Adrenal gland (tissue), 19 donors: ENCODE measurements at places on chromosomes 1 and 21.

- no peaks in the 10 kb centered on the region for H3K4me1 ChIP-seq
- H3K27me3 ChIP-seq, result no peaks in the 10 kb centered on the region
- H3K36me3 ChIP-seq, result no peaks in the 10 kb centered on the region
- no peak for DNase-seq
- no peak overlapping the region for H3K4me3 ChIP-seq
- H3K27ac ChIP-seq, result no peak overlapping the region
Observed at GRCh38 chr1:11535316-11535715, 56.4 kb downstream of the DISP3 start.

DNA sequence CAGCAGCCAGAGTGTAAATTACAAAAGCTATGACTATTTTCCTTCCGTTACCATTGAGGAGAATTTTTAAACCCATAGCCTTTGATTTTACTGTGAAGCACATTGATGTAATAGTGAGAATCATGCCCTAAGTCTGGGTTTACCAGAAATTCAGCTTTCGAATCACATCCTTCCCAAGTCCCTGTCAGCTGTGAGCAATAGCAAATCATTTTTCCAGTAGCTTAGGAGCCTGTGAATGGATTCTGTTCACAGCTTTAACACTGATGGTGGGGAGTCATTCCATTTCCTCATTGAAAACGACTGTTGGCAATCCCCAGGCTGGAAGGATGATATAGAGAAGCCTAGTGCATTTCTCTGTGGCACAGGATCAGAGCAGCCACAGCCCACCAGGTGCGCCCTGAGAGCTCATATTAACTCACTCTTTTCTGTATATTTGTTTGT lies 82.2 kb upstream of the C1orf105 start:
- no peak for DNase-seq
- no peaks in the 10 kb centered on the region for H3K36me3 ChIP-seq
- H3K4me3 ChIP-seq, result no peak overlapping the region
- no peaks in the 10 kb centered on the region for H3K27me3 ChIP-seq

DNA sequence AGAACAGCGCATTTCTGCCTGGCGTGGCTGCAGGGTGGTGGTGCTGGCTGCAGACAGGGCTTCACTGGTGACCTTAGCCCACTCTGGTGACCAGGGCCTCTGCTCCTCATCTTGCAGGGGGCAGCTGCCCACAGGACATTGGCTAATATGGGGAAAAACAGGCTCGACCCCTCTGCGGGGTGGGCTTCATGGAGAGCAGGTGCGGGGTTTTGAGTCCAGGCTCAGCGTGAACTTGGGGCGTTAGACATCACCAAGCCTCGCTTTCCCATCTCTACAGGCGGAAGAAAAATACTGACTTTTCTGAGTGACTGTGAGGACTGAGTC lies 24.4 kb downstream of the LHX4 start:
- no peak for DNase-seq
- H3K36me3 ChIP-seq, result no peaks in the 10 kb centered on the region
- H3K4me1 ChIP-seq, result no peaks in the 10 kb centered on the region
- no peak overlapping the region for H3K27ac ChIP-seq
- H3K4me3 ChIP-seq, result no peak overlapping the region
- peaks cover 15% of the 10 kb centered on the region for H3K27me3 ChIP-seq

DNA sequence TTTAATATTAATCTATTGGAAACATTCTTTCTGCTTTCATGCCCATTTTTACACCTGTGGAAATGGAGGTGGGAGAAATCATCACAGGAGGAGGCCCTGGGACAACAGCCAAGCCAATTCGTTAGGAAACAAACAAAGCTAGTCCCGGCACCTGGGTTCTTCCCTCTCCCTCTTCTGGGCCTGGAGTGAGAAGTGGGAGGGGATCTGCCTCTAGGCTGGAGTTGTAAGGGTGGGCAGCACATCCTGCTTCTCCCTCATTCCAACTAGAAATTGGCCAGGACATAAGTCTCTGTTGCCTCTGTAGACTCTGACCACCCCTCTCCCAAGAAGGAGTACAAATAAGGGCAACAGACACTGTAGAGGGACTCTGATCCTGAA lies 20.2 kb upstream of the ERO1B start:
- no peak overlapping the region for H3K4me3 ChIP-seq
- no peaks in the 10 kb centered on the region for H3K27me3 ChIP-seq
- DNase-seq, result no peak

GRCh38 chr1:47911892-47912291 lies 85.3 kb downstream of the TRABD2B start:
- no peak overlapping the region for H3K4me3 ChIP-seq
- DNase-seq, result no peak
- H3K36me3 ChIP-seq, result no peaks in the 10 kb centered on the region
- H3K27ac ChIP-seq, result no peak overlapping the region
- no peaks in the 10 kb centered on the region for H3K4me1 ChIP-seq

DNA sequence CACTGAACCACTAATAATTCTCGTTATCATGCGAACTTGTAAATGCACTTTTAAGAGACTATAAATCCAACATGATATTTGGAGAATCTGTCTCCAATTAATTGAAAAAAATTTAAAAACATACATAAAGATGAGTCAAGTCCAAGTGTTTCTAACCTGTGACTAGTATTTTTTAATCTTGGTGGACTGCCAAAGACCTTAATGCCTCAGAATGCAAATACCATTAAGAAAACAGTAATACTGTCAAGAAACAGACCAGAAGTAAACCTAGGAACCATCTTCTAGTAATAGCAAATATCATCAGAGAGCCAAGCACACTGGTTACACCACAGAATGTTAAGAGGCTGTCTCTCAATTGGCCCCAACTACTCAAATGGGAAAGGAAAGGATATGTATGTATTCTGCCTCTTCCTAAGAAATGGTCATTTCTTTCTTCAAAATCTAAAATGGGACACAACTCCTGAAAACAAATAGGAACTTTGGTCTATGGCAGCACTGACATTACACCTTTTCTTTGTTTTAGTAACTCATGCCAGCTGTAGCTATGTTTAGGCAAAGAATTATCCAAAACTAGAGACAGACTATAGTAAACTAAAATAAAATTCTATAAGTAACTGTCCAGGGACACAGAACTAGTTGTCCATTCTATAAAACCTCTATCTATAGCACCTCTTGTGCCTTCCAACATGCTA lies 15.8 kb downstream of the SCYL3 start:
- H3K4me3 ChIP-seq, result no peak overlapping the region
- no peak overlapping the region for H3K27ac ChIP-seq
- H3K27me3 ChIP-seq, result no peaks in the 10 kb centered on the region
- no peaks in the 10 kb centered on the region for H3K4me1 ChIP-seq
- H3K36me3 ChIP-seq, result no peaks in the 10 kb centered on the region

DNA sequence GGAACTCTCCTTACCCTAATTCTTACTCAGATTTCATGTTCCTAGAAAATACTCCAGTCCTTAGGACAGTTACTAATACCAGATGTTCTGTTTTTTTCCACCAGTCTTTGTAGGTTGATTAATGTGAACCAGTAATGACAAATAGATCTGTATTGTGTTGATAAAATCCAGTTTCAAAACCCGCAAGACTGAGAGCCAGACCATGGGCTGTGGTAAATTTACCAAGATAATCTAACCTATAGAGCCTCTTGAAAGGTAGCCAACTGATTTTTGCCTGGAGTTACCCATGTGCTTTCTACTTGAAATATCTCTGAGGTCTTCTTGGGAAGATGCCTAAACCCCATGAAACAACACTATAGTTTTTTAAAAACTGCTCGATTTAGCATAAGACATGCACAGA lies 46.5 kb upstream of the CDC7 start:
- no peaks in the 10 kb centered on the region for H3K36me3 ChIP-seq
- H3K4me3 ChIP-seq, result no peak overlapping the region
- no peaks in the 10 kb centered on the region for H3K4me1 ChIP-seq
- H3K27ac ChIP-seq, result no peak overlapping the region
- no peak for DNase-seq
- H3K27me3 ChIP-seq, result no peaks in the 10 kb centered on the region

- peak within 1 kb of the TSS; percentile 75 for H3K4me3 ChIP-seq
- H3K27me3 ChIP-seq, result no peaks in the 10 kb centered on the region
- peak within 1 kb of the TSS; percentile 52 for H3K27ac ChIP-seq
- peaks cover 14% of the 10 kb centered on the region for H3K36me3 ChIP-seq
- peaks cover 35% of the 10 kb centered on the region for H3K4me1 ChIP-seq
Observed at GRCh38 chr1:46197964-46198811, at the start of gene POMGNT1. Gene POMGNT1, minus strand, starts transcription at chr1:46198434. Its CDS starts 613 bp downstream, at chr1:46197821.

DNA sequence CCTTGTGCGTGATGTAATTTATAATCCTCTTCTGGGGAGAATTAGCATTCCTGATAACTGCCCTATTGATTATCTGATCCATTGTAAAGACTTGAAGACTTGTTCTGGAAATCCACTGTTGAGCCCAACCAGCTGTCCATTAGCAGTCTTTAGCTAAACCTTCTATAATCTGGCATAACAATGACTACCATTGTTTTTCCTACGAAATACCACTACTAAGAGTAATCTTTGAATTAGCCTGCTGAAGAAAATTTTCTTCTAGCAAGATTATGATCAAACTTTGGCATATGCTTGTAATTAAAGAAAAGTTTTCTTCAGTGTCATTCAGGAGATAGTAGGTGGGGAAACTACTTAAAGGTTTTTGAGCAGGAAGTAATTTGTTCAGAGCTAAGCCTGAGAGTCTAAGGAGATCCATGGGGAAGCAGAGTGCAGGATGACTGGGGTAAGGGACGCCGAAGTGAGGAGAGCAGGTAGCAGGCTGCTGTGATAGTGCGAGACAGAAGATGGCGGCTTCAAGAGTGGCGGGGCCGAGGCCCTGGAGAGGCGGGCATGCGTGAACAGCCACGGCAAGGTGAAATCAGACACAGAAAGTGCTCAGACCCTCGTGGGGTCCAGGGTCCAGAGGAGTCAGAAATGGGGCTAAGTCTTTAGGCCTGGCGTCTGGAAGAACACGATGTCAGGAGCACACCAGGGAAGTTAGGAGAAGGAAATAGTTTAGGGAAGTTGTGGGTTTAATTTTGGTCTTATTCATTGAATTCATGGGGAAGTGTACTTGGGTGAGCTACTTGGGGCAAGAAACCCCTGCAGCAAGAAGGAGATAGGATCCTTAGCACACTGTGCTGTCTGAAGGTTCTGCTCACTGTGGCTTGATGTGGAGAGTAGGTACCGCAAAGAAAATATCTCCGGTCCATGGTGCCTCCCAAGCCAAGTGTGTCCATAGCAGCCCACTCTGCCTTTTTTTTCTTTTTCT lies 112.6 kb upstream of the ADAR start:
- no peak overlapping the region for H3K27ac ChIP-seq
- peaks cover 7% of the 10 kb centered on the region for H3K4me1 ChIP-seq
- no peak for DNase-seq
- H3K27me3 ChIP-seq, result no peaks in the 10 kb centered on the region
- no peak overlapping the region for H3K4me3 ChIP-seq

GRCh38 chr1:155974208-155975115 lies 3.9 kb downstream of the ARHGEF2 start:
- H3K4me3 ChIP-seq, result no peak overlapping the region
- peaks cover 9% of the 10 kb centered on the region for H3K4me1 ChIP-seq
- no peaks in the 10 kb centered on the region for H3K27me3 ChIP-seq
- H3K36me3 ChIP-seq, result no peaks in the 10 kb centered on the region
- H3K27ac ChIP-seq, result peak overlapping the region; percentile 12

- no peaks in the 10 kb centered on the region for H3K27me3 ChIP-seq
- no peak overlapping the region for H3K27ac ChIP-seq
- H3K4me1 ChIP-seq, result no peaks in the 10 kb centered on the region
- no peaks in the 10 kb centered on the region for H3K36me3 ChIP-seq
Observed at GRCh38 chr1:70866542-70867264, 180.9 kb downstream of the PTGER3 start.

DNA sequence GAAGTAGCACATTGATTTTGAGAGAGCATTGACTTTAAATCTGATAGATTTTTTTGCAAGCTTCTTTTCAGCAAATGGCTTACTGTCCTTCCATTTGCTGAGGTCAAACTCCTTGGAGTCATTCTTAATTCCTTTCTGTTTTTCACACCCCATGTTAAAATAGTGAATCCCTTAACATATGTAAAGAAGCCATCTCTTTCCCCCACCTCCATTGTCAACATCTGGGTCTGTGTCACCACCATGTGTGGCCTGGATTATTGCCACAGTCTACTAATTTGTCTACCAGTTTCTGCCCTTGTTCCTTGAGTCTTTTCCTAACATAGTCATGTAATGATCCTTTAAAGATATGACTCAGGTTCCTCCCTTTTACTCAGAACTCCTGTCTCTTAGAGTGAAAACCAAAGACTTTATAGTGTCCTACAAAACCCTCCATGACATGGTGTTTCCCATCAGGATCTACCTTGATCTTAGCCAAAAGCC lies 104.7 kb downstream of the ST6GALNAC3 start:
- H3K27ac ChIP-seq, result no peak overlapping the region
- H3K4me1 ChIP-seq, result no peaks in the 10 kb centered on the region
- H3K36me3 ChIP-seq, result no peaks in the 10 kb centered on the region
- DNase-seq, result no peak
- H3K27me3 ChIP-seq, result no peaks in the 10 kb centered on the region
- H3K4me3 ChIP-seq, result no peak overlapping the region

DNA sequence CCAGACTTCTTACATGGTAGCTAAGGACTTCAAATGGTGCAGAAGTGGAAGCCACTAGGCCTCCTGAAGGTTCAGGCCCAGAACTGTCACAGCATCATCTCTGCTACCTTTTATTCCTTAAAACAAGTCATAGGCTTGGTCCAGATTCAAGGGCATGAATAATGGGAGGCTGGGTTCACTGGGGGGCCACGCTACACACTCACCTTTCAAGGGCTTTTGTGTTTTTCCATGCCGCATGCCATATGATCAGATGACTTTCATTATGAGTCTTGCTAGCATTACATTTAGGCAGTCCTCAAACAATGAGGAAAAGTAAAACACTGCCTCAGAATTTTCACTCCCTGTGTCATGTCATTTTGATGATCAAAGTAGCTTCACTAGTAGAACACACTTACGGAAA lies 83.4 kb downstream of the VPS26C start:
- no peaks in the 10 kb centered on the region for H3K36me3 ChIP-seq
- H3K27ac ChIP-seq, result no peak overlapping the region
- no peak overlapping the region for H3K4me3 ChIP-seq
- H3K27me3 ChIP-seq, result no peaks in the 10 kb centered on the region
- H3K4me1 ChIP-seq, result no peaks in the 10 kb centered on the region

DNA sequence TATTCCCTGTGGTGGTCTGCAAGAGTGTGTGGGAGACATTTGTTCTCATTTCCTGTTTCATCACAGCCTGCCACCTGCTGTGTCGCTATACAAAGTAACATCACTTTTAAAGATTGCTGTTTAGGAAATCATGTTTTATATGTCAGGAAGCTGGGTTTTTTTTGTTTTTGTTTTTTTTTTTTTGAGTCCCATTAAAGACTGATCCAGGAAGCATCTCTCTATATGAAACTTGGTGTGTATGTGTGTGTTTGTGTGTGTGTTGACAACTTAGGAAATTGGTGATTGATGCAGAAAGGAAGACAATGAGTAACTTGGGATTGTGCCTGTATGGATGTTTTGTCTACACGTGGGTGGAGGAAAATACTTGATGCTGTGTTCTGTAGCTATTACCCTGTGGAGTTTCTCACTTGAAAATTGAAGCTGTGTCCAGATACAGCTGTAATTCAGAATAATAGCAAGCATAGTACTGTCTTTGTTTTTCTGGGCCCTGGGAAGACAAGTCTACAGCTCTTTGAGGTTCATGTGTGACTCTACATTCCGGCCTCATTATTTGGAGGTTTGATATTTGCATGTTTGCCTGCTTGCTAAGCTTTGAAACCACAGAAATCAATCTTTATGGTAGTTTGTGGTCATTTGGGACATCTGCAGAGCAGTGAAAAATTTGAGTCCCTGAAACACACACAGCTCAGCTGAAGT lies 47.9 kb downstream of the LAMC1 start:
- H3K4me1 ChIP-seq, result peaks cover 27% of the 10 kb centered on the region
- DNase-seq, result no peak
- H3K27ac ChIP-seq, result no peak overlapping the region
- H3K27me3 ChIP-seq, result no peaks in the 10 kb centered on the region
